H4 (cell line): ENCODE measurements at places on chromosomes 5 and 9. TPM values are rescaled to one million over a fixed set of nuclear protein-coding genes. Genes with fewer than 3 reads are reported as not detected.
A peak's percentile ranks its signal among the peaks of the same experiment; 100 is the strongest.

GRCh38 chr5:148147415-148147814 lies 20.9 kb upstream of the SPINK14 start:
- DNase-seq, result no peak

DNA sequence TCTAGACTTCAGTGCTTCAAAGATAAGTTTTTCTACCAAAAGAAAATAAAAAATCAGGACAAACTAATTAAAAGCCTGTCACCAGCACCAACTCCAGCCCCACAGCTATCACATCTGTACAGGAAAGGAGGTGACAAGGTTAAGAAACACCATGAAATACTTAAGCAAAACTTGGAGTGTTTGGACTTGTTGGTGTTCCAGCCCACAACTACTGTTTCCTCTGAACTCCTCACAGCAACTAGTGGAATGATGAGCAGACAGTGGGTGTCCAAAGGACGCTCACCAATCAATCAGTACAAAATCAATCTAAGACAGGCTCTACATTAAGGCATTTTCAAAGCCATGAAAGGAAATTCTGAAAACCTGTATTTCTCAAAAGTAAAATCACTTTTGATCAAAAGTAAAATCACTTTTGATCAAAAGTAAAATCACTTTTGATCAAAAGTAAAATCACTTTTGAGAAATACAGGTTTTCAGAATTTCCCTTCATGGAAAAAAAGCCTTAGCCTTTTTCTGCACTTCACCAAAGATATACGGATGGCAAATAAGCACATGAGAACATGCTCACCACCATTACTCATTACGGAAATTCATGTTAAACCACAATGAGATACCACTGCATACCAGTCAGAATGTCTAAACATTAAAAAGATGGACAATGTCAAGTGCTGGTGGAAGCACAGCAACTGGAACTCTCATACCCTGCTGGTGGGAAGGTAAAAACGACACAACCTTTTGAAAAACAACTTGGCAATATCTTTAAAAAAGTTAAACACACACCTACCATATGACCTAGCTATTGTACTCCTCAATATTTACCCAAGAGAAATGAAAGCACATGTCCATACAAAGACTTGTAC lies 79.7 kb downstream of the MED27 start:
- DNase-seq, result peak; percentile 78

GRCh38 chr5:37005946-37006540 lies 129.5 kb downstream of the NIPBL start:
- DNase-seq, result peak; percentile 25

- DNase-seq, result no peak
These were observed 74.6 kb downstream of the LMNB1 start for GRCh38 chr5:126851501-126852011.

- DNase-seq, result no peak
These were observed 83.1 kb upstream of the SPOCK1 start for GRCh38 chr5:137582218-137582617.

GRCh38 chr9:21317956-21318923 lies 13.1 kb upstream of the IFNA5 start:
- DNase-seq, result no peak

DNA sequence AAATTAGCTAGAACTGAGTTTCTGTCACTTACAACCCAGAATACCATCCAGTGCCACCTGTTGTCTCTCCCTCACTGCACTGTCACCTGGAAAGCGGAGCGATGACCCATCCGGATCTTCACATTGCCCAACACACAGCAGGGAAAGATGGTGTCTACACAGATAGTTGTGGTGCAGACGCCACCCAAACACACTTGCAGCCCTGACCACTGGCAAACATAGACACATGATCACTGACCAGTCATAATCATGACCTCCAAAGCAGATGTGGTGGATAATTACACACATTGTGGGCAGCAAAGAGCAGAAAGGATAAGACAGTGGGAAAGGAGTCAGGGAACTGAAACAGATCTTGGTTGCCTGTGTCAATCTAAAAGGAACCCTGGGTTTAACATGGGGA lies 64.7 kb downstream of the GABBR2 start:
- DNase-seq, result no peak

GRCh38 chr5:82332886-82333615 lies 54.9 kb upstream of the RPS23 start:
- DNase-seq, result no peak

DNA sequence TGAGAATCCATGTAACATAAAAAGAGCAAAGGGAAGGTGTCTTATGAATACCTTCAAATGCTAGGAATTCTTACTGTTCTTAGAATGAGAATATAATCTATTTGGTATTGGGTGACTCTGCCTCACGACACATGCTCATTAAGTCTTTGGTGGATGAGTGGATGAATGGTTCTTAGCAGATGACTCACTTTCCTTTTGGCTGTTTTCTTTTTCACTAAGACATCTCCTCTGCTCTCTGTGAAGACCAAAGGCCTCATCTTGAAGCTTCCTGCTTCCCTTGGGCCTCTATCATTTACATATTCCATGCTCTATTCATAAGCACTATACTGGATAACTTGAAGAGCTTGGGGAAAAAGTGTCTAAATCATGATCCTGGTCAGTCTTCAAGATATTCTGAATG lies 468.1 kb downstream of the SPATA31D1 start:
- no peak for DNase-seq

DNA sequence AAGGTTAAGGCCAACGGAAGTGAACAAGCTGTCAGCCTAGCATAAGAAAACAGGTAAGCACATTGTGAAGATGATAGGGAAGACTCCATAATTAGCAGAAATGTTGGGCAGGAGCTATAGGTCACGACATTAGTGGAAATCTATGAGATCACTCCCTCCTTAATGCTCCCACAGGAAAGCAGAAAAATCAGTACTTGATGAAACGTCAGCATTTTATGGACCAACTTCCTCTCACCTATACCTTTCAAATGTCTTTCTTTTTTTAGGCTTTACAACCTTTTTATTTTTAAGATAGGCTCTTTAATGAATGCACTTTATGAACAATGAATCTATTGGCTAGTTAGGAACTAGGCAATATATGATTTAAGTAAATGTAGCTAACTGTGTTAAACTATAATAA lies 29.4 kb upstream of the HCN1 start:
- DNase-seq, result no peak

GRCh38 chr9:4393806-4394523 lies 94.1 kb upstream of the GLIS3 start:
- no peak for DNase-seq

- no peak for DNase-seq
These were observed 9.9 kb downstream of the CLPTM1L start for GRCh38 chr5:1334831-1335539.

DNA sequence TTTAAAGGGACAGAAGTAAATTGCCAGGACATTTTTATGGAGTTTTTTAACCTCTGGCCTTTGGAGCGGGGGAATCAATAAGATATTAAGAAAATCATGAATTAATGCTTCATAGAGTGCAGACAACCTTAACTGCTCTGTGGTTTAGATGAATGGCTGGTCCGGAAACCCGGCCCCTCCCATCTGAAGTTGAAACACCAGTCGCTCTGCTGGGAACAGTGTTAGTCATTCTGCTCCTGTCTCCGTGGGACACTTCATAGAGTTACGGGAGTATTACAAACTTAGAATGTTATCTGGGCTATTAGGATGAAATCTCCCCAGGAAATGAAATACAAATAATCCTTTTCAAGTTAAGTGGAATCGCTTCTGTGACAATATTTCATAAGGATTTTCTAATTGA lies 110.1 kb upstream of the IRX2 start:
- peak; percentile 78 for DNase-seq

DNA sequence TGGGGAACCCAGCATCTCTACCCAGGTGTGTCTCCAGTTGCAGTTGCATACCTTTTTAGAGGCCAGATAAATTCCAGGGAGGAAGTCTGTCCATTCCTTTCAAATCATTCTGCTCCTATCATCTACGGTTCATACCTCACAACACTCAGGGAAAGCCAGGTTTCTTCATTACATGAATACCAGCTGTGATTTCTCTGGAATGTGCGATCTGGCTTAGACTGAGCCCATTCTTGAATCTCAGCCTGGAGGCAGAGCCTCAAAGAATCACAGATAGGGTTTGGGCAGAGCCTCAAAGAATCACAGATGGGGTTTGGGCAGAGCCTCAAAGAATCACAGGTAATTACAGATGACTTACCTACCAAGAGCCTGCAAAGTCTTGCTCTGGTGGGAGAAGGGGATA lies 7.2 kb downstream of the P4HA2 start:
- DNase-seq, result no peak

DNA sequence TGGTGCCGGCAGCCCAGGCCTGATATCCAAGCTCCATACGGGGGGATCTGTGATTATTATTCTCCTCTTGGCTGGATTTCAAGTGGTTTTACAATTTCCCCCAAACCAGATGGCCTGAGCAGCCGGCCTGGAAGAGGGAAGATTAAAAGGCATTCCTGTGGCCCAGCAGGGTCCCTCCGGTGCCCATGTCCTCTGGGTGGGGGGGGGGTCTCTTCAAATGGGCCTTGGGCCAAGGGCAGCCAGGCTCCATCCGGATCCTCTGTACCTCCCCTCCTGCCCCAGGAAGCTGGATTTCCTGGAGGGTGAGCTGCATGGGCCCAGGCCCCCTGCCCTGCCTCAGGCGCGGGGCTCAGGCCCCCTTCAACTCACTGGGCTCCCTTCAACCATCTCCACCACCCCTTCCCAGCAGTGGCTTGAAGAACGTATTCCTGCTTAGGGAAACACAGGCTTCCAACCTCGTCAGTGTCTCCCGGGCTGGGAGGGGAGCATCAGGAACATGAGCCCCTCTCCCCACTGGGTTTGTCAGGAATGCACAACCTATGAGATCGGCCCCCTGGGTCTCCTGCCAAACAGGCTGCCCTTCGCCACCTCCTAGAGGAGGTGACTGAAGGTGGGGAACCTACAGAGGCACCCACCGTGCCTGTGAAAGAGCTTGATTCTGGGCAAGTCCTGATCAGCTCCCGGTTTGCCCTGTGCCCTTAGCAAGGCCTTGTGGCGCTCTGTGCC lies 62.9 kb upstream of the ORM1 start:
- no peak for DNase-seq

GRCh38 chr9:94973451-94973941 lies 247.0 kb downstream of the AOPEP start:
- no peak for DNase-seq

GRCh38 chr9:125974705-125975104 lies 227.5 kb downstream of the PBX3 start:
- DNase-seq, result no peak

DNA sequence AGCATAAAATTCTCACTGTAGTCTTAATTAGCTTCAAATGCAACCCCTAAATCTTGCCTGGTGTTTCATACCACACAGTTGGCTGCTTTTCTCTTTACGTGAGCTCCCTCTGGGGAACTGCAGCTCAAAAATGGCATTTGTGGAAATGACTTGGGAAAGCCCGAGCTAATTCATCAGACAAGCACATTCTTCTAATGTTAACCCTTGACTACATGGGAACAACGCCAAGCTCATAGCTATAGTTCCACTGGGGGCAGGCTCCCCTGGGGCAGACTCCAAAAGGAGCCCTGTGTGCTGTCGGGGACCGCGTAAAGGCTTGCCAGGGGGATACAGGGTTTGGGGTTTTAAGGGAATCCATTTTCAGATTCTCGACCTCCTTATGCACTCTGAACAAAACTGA lies 301.4 kb upstream of the DAP start:
- DNase-seq, result no peak

- no peak for DNase-seq
These were observed 94.1 kb upstream of the CD180 start for GRCh38 chr5:67290655-67291054.

- no peak for DNase-seq
These were observed 186.2 kb downstream of the DCP2 start for GRCh38 chr5:113162770-113163169.

DNA sequence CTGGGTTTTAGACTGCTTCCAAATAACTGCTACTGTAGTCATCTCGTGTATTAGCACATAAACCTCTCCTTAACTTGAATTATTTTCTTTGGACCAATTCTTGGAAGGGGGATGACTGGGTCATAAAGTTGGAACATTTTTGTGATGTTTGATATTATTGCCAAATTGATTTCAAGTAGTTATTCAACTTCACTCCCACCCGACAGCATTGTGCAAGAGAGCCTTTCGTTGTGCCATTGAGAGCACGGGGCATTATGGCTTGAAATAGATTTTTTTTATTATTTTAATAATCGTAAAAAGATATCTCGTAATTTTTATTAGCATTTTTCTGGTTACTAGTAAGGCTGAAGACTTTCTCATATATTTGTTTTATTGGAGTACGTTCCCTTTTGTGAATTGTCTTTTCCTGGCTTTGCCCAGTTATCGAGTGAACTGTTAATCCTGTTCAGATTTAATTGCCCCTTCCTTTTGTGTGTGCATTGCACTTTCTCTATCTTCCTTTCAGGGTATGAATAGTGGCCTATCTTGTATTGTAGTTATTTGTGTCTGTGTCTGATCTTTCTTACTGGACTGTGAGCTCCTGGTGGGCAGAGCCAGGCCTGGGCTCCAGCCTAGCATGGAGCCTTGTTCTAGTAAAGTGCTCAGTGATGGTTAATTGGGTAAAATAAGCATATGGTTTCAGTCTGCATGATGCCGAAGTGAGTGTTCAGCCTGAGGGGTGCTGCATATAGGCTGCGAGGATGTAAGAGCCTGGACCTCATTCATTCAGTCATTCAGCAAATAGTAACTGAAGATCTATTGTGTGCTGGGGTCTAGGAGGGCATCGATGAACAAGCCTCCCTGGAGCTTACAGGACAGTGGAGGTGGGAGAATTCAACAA lies 93.5 kb upstream of the SHB start:
- no peak for DNase-seq

GRCh38 chr9:88783711-88784083 lies 207.6 kb upstream of the S1PR3 start:
- DNase-seq, result no peak

- DNase-seq, result no peak
These were observed 111.0 kb upstream of the IL7R start for GRCh38 chr5:35745660-35746059.

- no peak for DNase-seq
These were observed 33.8 kb upstream of the IL17B start for GRCh38 chr5:149412783-149413476.

GRCh38 chr5:126438868-126439267 lies 15.7 kb downstream of the GRAMD2B start:
- DNase-seq, result no peak

DNA sequence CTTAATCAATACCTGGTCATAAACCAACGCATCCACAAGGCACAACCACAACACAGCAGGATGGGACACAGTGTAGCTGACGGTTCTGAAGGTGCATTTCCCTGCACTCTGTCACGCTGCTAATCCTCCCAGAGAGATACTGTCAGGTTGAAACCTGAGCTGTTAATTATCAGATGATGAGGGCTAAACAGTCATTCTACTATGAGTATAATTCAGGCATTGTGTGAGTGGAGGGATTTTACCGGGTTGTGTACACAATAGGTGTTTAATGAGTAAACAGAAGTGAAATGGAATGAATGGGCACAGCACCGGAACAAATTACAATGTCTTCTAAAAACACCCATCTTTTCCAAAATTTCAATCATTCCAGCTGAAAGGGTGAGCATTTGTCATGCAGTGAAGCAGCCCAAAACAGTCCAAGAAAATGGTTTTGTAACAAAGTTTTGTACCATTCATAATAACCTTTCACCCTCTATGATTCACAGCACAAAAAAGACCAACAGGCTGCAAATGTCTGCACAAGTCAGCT lies 71.5 kb downstream of the ABCA1 start:
- DNase-seq, result no peak

- no peak for DNase-seq
These were observed 13.0 kb upstream of the SPINK4 start for GRCh38 chr9:33227008-33227398.

The BNC2 gene
- total RNA-seq, result 1.2 and 2.7 TPM in 2 replicates

The MOB3B gene
- total RNA-seq, result 0.10 and 0.39 TPM in 2 replicates

The NME5 gene
- 2.6 and 5.6 TPM in 2 replicates for total RNA-seq

The C9 gene
- not detected in 2 replicates for total RNA-seq

The CTSV gene
- total RNA-seq, result 10.3 and 10.7 TPM in 2 replicates

The RPP25L gene
- total RNA-seq, result 52.8 and 59.3 TPM in 2 replicates

The UGT3A1 gene
- total RNA-seq, result not detected in 2 replicates

The SLC36A2 gene
- 0.14 TPM in 1 of 2 replicates, not detected in the other for total RNA-seq

The ZNF883 gene
- 3.2 and 3.6 TPM in 2 replicates for total RNA-seq

The MARCHF3 gene
- total RNA-seq, result 0.21 and 1.0 TPM in 2 replicates
